ENCODE measurements at places on chromosomes 2 and 18.

DNA sequence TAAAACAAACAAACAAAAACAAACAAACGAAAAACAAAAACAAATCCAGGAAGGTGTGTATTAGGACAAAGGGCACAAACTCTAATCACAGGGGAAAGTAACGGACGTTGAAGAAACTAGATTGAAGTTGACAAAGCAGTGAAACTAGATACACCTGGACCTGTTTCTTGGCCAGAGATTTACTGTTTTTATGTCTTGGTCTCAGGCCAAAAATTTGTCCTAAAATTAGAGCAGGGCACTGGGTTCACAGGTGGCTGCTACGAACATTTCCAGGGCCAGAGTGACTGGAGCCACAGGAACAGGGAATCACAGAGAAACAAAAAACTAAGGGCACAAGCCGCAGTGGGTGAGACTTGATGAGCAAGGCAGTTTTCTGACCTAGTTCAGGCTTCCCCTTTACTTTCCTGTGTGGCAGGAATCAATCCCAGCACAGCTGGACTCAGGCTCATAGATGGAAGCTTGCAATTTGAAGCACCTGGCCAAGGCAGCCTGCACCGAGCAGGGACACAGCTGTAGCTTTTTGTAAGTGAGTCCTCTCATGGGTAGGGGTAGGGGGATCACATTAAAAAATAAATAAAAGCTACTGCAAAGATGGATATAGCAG is 329.4 kb downstream of the DLGAP1 start:
- DNase-seq: no peak

- no peak for DNase-seq
Observed at GRCh38 chr2:174383796-174384195, 11.7 kb upstream of the SCRN3 start.

GRCh38 chr2:118047380-118047826 is 33.5 kb upstream of the CCDC93 start:
- DNase-seq: peak; percentile 64

- DNase-seq: no peak
Observed at GRCh38 chr2:128180031-128180430, 89.0 kb downstream of the UGGT1 start.

GRCh38 chr2:140869107-140869506 is 1261.7 kb downstream of the LRP1B start:
- DNase-seq: no peak

GRCh38 chr2:76808732-76809131 is 713.4 kb downstream of the LRRTM4 start:
- DNase-seq: no peak

GRCh38 chr2:179180242-179180641 is 84.4 kb downstream of the SESTD1 start:
- DNase-seq: no peak

- peak; percentile 20 for DNase-seq
Observed at GRCh38 chr18:23835091-23835490, 145.8 kb downstream of the LAMA3 start.

- DNase-seq: peak; percentile 99
Observed at GRCh38 chr2:55051026-55051866, 995 bp upstream of the RTN4 start.

- DNase-seq: no peak
Observed at GRCh38 chr2:19226871-19227270, 131.6 kb downstream of the OSR1 start.

DNA sequence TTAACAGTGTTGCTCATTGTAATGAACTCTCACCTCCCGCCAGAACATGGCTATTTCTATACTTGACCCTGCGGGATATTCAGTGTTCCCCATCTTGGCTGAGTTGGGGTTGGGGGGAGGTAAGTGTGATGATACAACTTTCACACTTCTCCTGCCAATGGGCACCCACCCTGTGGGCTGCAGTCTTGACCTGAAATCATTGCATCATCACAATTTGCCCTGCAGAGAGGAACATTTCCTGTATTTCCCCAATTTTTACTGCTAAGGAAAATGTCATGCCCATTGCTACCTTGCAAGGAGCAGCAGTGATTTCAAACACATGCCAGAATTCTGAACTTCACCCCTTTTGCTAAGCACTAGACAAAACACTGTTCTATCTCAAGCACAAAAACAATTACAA is 92.1 kb downstream of the ADD2 start:
- DNase-seq: no peak

GRCh38 chr2:233844064-233844807 is 10.1 kb downstream of the HJURP start:
- DNase-seq: no peak

- DNase-seq: no peak
Observed at GRCh38 chr2:157326698-157327097, 1.1 kb upstream of the ERMN start.

DNA sequence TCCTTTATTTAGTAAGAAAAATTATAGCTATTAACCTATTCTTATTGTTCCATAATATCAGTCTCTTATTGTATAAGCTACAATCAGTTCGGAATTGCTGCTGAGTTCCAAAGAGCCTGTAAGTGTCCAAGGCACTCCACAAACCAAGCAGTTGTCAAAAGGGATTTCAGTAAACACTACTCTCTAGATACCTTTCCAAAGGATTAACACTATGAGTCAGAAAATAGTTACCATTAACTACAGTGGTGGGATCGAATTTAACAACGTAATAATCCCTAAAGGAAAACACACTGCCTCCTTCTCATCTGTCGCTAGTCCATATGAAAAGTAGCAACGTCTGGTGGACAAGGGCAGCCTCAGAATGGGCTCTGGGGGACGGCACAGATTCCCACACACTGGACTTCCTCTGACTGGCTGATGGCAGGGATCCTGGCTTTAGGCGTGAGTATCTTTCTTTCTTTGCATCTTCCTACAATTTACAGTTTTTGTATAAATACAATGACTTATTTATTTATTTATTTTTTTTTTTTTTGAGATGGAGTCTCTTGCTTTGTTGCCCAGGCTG is 8.8 kb downstream of the TGFBRAP1 start:
- DNase-seq: no peak

GRCh38 chr2:60331115-60331809 is 222.2 kb downstream of the BCL11A start:
- no peak for DNase-seq

DNA sequence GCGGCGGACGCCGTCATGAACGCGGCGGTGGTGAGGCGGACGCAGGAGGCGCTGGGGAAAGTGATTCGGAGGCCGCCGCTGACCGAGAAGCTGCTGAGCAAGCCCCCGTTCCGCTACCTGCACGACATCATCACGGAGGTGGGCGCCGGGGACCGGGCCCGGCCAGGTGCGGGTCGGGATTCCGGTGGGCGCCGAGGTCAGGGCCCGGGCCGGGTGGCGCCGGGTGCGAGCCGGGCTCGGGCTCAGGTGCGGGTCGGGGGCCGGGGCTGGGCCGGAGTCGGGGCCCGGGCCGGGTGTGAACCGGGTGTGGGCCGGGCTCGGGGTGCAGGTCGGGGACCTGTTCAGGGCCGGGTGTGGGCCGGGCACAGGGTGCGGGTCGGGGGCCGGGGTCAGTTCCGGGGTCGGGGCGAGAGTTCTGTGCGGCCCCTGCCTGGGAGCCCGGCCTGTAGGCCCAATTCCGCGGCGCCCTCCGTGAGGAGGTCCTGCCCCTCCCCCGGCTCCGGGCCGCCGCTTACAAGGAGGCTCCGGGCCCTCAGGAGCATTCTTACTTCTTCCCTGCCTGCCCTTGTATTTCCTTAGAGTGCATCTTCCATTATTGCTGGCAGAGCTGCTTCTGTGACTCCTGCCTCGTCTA is 447 bp downstream of the TRAF3IP1 start:
- DNase-seq: peak; percentile 21

DNA sequence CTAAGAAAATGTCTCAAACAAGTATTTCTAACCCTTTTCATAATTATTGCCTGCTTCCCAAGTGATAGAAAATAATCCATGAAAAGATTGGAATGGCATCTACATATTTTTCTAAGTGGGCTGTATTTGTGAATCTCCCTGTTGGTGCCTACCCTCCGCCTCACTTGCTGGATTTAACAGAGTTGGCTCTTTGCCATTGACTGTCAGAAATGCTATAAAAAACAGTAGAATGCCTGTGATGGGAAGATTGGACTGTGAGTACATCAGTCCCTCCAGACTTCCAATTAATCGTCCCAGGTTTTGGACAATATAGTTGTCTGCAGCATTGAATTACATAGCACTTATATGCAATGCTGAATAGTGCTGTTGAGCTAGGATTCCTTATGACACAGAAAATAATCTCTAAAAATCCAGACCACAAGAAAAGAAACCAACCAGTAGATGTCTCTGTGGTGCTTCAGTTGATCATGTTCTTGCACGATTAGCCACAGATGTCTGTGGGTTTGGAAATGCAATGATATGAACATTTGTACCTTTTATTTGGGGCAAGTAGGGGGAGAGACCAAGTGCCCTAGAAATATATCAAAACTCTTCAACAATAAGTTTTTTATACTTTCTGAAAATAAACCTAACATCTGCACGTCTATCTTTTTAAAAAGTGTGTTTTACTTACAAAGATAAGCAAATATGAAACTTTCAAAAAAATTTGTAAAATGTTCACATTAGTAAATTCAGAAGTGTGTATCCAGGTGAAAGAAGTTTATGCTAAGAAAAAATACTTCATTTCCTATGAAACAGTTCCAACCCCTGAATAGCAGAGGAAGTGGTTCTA is 88.5 kb downstream of the DYNAP start:
- DNase-seq: peak; percentile 91

GRCh38 chr2:240955306-240956170 is 42.9 kb upstream of the SNED1 start:
- no peak for DNase-seq

- DNase-seq: no peak
Observed at GRCh38 chr2:74817304-74817675, 16.6 kb upstream of the HK2 start.

- DNase-seq: no peak
Observed at GRCh38 chr18:58257461-58257860, 213.4 kb downstream of the NEDD4L start.

- no peak for DNase-seq
Observed at GRCh38 chr2:118846442-118846952, 951 bp downstream of the EN1 start.

- no peak for DNase-seq
Observed at GRCh38 chr18:13258921-13259320, 40.4 kb downstream of the LDLRAD4 start.

DNA sequence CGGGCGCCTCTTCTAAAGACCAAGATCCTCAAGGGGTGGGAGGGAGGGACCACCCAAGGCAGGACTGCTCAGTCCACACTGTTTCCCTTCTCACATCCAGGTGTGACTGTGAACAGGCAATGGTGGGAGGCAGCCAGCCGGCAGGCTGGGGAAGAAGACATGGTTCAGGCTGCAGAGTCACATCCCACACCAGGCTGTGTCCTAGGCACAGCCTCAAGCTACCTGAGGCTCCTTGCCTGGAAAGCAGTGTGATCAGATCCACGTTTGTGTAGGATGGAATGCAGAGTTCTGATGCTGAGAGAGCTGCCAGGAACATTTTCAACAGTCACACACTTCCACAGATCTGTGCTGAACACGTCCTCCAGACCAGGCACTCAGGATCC is 16.4 kb downstream of the SLC66A2 start:
- DNase-seq: no peak

DNA sequence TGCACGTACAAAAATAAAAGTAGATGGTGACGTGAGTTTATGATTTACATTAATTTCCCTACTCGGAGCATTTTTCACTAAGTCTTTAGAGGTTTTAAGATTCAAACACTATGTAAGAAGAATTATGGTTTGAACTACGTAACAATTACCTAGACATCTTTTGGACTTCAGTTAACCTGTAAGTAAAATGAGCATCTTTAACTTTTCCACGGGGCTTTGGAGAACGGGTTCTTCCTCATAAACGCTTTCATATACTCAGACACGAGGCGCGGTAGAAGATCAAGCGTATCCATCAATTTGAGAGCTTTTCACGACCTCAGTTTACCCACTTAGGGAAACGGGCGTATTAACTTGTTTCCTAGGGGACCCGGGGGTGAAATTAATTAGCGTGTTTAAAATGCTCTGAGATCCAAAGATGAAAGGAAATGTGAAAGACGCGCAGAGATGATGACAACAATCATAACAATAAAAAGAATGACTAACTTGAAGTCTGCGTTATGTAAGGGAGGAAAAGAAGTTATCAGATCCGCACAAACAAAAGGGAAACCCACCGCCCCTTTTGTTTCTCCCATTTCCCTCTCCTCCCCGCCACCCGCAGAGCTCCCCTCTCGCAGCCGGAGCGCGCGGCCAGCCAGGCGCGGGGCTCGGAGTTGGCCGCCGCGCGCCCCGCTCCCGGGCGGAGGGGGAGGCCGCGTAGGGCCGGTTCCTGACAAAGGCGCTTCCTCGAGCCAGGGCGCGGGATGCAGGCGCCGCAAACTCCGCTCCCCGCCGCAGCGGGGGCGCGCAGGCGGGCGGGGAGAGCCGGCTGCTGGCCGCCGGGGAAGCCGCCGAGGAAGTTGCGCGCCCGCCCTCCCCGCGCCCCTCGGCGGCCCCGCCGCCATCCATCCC is 807 bp downstream of the PELI1 start:
- peak; percentile 51 for DNase-seq

DNA sequence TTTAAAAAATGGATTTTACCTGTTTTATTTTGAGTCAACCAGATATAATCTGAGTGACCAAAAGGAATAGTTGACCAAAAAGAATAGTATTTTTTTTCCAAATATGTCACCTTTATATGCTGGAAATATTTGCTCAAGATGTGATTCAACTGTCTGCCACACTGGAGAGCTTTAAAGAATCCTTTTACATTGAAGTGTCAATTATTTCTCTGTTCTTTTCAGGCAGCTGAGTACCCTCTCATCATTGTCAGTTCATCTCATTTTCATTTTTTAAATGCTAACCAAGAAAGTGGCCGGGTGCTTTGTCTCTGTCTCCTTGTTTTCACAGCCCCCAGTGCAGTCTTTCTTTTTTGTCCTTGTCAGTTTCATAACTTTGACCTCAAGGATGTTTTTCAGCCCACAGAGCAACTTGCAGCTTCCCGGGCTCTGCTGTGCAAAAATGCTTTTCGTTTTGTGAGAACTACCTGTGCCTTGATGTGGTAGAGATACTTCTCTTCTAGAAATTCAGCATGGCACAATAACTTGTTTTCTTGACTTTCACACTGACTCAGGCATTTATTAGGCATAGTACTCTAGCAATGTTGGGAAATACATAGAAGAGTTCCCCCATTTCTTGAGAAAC is 23.4 kb upstream of the CERS6 start:
- DNase-seq: no peak

GRCh38 chr2:56709181-56709580 is 525.4 kb downstream of the CCDC85A start:
- peak; percentile 20 for DNase-seq

DNA sequence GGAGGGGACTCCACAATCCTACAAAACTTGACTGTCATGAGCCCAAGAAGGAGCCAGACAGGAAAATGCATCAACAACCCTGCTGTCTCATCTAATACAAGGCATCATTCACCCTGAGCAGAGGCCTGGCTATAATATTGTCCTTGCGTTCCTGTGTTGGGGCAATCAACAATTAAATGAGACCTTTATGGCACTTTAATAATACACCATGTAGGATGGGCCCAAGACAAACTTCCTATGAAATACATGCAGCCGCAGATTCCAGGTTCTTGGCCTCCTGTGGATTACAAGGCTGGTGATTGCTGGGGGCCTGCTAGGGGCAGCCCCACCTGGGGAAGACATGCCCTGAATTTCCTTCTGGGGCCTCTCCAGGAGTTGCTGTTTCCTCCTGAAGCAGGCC is 82.8 kb upstream of the PPP1CB start:
- no peak for DNase-seq

GRCh38 chr2:44672431-44672830 is 269.1 kb upstream of the SIX3 start:
- no peak for DNase-seq

Measured in fibroblast of the aortic adventitia (primary cell).